ENCODE measurements at places on chromosomes 1 and 21.

- DNase-seq = no peak
Measured at GRCh38 chr1:216723274-216723780, at the start of gene ESRRG. ESRRG (minus strand) TSS chr1:216723429; CDS start chr1:216723299, 130 bp downstream.

DNA sequence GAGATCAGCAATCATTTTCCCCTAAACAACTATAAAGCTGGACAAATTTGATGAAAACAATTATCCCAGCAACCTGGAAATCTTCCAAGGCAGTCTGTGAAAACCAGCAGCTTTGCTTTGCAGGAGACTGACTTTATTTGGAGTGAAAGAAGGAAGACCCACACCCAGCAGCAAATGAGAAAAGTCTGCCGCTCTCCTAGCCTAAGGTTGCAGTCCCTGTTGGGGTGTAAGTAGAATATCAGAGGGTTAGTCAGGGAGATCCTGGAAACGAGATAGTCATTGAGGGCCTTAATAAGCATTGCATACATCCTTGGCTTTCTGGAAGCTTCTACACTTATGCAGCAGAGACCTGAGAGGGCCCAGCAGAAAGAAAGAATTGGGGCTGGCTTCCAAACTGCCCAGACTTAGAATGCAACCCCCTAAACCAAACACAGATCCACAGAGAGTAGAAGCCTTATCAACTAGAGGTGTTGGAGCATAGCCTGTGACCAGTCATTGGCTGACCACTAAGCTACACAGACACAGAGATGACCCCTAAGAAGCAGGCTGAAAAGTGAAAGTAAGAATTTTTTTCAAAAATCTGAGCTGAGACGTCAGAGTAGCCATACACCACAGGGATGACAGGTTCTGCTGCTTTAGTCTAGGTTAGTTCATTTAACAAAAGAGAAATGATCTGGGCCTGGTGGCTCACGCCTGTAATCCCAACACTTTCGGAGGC, 98.3 kb downstream of the LYPLAL1 start:
- no peak for DNase-seq

DNA sequence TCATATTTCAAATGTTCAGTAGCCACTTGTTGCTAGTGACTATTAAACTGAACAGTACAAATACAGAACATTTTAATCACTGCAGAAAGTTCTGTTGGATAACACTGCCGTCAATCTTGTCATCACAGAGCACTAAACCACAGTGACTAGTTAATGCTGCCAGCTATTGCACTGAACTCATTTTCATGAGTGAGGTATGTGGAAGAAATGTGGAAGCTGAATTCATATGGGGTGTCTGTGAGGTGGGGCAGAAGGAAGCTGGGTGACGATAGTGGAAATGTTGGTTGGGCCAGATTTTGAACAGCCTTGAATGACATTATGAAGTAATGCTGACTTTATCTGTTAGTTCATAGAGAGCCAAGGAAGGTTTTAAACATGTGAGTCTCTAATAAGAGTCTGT, 49.6 kb downstream of the OSBPL9 start:
- no peak for DNase-seq

- DNase-seq = no peak
Measured at GRCh38 chr1:202237052-202237451, 43.5 kb downstream of the LGR6 start.

- DNase-seq = no peak
Measured at GRCh38 chr1:183699616-183700160, 46.6 kb upstream of the APOBEC4 start.

DNA sequence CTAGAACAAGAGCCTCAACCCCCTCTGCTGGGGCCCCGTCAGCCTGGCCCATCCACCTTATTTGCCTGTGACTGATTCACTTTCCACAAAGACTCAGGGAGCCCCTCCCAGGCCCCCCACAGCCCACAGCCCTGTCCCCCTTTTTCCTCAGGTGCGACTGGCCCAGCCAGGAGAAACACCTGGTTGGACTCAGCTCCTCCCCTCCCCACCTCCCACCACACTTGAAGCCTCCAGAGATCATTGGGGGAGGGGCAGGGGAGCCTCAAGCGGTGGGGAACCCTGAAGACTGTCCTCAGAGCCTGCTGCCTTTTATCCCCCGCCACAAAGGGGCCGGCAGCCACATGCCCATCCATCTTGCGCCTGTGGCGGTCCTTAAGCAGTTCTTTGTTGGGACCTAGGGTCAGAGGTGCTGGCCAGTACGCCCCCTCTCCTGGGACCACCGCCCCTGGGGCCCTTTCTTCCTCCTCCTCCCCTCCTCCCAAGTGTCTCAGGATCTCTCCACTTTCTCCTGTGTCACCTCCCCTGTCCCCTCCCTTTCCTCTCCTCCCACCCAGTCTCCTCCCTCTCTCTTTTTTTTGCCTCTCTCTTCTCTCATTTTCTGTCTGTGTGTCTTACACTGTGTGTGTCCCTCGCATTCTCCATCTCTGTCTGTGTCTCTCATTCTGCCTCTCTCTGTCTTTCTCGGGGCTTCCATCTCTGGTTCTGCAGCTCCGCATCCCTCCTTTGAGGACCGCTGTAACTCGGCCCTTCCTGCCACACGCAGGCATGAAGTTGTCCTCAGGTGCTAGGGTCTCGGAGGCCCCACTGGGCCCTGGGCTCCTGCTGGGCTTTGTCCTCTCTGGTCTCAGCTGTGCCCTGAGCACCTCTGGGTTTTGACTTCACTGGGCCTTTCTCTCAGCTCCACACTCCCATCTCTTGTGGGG, 12.2 kb downstream of the CRABP2 start:
- no peak for DNase-seq

GRCh38 chr1:240149484-240150094, 57.9 kb downstream of the FMN2 start:
- no peak for DNase-seq

- DNase-seq = no peak
Measured at GRCh38 chr1:198264282-198264681, 107.5 kb downstream of the NEK7 start.

DNA sequence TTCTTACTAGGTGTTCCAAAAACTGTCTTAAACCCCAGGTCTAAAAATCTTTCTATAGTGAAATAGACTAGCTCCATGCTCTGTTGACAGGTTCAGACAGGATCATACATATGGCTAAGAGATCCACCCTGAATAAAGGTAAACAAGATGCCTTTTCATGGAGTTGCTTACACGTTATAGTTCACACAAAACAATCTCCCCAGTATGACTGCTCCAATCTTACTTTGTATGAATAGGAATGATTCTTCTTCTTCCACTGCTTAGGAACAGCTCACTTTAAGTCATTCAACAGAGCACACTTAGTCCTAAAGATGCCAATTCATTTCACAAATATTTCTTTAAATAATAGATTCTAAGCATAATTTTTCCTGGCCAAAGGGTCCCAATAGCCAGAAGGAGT, 16.0 kb downstream of the ELK4 start:
- DNase-seq = no peak

GRCh38 chr1:206785182-206785765, 13.0 kb upstream of the IL10 start:
- DNase-seq = no peak

- DNase-seq = no peak
Measured at GRCh38 chr1:151942882-151943281, 33.6 kb upstream of the THEM4 start.

DNA sequence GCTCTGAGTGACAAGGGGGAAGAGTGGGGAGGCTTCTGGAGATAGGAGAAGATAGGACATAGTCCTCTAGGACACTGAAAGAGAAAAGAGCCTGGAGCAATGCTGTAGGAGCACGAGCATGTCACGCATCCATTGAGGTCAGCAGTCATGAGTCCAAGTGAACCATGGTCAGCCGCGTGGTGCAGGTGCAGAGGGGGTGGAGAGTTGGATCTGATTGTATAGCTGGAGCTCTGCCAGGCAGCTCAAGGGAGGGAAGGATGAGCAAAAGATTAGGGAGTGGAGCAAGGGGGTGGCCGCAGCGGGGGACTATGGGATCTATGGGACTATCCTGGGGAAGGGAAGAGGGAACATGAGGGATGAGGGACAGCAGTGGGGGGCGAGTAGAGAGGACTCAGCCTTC, 14.0 kb downstream of the PADI1 start:
- no peak for DNase-seq

GRCh38 chr21:30839304-30839703, 9.7 kb upstream of the KRTAP7-1 start:
- peak; percentile 15 for DNase-seq

- DNase-seq = no peak
Measured at GRCh38 chr1:39177706-39178105, 26.8 kb upstream of the MACF1 start.

- no peak for DNase-seq
Measured at GRCh38 chr1:170536924-170537551, 5.1 kb downstream of the GORAB start.

GRCh38 chr1:24463776-24464735, 38.6 kb upstream of the RCAN3 start:
- no peak for DNase-seq

DNA sequence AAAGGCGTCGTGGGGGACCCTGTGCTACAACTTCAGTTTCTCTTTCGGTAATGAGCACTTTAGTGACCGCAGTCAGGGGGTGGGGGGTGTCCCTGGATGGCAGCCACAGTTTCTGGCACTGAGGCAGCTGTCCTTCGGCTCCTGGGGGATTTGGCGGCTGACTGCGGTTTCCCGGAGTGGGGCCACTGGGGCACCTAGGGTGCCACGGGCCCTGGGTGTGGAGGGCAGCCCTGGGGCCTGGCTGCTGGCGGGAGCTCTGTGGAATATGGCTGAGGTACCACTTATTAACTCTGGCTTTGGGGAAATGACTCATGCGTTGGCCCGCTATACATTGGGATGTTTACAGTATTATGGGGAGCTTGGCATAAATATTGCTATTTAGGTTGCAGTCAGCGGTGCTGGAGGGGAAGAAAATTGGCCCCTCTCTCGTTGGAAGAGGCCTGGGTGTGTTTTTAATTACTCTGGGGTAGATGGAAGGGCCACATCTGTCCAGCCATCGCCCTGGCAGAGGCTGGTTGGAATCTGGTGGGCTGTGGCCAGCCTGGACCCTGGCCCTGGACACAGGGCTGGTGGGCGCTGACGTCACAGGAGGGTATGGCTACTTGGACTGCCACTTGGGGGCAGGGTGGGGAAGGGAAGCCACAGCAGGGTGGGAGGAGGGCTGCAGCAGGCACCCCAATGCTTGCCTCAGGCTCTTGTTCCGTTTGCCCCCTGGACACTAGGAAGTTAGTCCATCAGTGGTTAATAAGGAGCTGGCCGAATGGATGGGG, 2.0 kb downstream of the EPHB2 start:
- no peak for DNase-seq

DNA sequence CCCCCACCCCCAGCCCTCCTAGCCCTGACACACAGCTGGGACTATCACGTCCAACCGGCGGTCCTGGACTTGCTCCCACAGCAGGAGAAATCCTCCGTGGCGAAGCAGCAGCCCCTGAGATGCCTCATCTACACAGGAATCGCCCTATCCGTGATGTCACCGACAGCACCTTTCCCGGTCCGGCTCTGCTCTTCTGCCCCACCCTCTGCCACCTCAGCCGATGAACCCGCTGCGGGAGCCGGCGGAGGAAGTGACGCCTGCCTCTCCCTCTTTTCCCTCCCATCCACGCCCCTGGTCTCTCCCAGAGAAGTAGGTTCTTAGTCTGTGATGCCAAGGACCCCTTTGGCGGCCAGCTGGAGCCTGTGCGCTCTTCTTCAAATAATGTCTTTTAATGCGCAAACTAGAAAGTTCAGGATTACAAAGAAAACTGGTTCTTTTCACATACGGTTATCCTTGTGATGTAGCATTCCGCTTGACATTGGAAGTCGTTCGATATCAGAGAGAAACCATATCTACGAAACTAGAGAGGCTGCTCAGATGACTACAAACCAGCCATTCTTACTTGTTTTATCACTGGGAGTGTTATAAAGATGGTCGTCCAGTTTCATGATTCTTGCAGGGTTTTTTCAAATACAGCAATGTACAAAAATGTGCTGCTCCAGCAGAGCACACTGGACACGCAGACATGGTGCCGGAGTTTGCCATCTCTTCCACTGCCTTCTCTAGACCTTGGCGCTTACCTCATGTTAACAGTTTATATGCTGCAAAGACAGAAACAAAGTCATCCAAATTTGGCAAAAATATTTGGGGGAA, 120.3 kb downstream of the PPIAL4G start:
- no peak for DNase-seq

GRCh38 chr1:2631136-2632050, 1.4 kb downstream of the MMEL1 start:
- no peak for DNase-seq

DNA sequence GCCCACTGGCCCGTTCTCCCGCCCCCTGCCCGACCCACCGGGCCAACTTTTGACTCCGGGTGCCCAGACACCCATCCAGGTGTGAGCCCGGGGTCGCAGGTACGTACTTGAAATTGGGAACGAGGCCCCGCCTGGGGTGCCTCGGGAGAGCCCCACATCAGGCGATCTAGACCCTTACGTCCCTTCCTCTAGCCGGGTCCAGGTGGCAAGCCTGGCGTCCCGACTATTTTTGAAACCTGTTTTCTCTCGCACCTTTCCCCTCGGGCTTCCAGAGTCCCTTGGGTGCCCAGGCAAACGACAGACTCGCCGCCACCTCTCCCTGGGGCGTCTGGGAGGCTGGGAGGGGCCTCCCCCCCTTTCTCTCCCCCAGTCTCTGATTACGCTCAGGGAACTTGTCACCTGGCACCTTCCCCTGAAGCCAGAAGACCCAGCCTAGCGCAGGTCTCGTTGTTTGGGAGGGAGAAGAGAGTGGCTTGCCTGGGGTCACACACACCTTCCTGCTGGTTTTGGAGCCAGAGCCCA, 898 bp downstream of the LDLRAP1 start:
- DNase-seq = no peak

- peak; percentile 39 for DNase-seq
Measured at GRCh38 chr1:111754984-111755330, 744 bp upstream of the DDX20 start.

- peak; percentile 43 for DNase-seq
Measured at GRCh38 chr1:110106013-110106941, 6.0 kb upstream of the UBL4B start.

DNA sequence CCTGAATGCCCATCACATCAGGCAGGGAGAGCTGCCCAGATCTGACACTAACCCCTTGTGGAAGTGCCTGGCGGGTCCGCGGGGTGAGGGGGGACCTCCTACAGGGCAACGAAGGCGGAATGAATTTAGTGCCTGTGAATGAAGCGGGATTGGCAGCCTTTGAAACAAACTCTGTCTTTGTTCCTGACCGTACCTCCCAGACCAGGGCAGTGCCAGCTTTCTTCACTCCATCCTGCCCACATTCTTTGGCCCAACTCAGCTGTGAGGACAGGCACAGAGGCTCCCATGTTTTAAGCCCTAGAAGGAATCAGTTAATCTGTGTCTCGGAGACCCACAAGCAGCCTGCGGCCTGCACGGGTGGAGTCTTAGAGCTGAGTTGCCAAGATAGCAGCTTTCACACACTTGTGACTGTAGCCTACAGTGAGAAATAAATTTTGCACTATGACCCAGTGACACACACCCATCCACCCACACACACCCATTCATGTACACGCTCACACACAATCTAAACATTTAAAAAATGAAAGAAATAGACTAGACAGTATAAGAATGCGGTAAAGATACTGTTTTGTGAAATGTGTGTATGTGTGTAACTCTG, 60.1 kb upstream of the USP24 start:
- DNase-seq = no peak

DNA sequence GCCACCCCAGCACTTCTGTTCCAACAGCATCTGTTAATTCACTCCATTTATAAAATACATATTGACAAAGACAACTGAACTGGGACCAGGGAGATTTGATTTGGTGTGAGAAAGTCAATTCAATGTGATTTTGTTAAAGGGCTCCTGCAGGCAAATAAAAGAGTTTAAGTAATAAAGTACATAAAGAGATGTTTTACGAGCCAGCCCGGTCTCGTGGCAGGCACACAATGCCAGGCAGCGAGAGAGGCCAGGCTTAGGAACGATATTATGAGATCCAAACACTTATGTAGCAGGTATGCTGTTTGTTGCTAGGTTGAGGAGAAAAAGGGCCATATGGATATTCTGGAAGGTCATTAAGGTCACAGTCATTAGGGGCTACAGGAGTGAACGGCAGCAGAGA, 227.1 kb downstream of the KCTD3 start:
- DNase-seq = no peak
